ENCODE measurements at places on chromosomes 6 and 20. TPM values are rescaled to one million over a fixed set of nuclear protein-coding genes. Genes with fewer than 3 reads are reported as not detected.

GRCh38 chr6:158041370-158041769 lies 59.7 kb downstream of the SYNJ2 start:
- no peak for DNase-seq

GRCh38 chr20:45361793-45362192 lies 1.2 kb upstream of the SYS1 start:
- DNase-seq: no peak

GRCh38 chr6:40585651-40586269 lies 1.4 kb downstream of the LRFN2 start:
- no peak for DNase-seq

GRCh38 chr20:47232518-47232917 lies 124.0 kb downstream of the ZMYND8 start:
- DNase-seq: no peak

The BRD2 gene
- 108 TPM for total RNA-seq

- DNase-seq: no peak
These were observed 308.1 kb upstream of the SPTLC3 start for GRCh38 chr20:12700701-12701100.

DNA sequence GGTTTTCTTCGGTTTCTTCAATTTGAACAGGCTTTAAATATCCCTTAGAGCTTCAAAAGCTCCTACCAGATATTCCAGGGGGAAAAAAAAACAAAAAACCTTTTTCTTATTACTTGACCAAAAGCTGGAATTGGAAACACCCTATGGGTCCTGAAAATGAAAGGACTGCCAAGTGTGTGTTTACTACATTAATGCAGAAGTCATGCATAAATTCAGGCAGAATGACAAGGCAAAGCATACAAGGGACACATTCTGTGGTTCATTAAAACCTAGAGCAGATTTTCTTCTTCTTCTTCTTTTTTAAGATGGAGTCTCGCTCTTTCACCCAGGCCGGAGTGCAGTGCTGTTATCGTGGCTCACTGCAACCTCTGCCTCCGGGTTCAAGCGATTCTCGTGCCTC lies 119.1 kb downstream of the GMDS start:
- no peak for DNase-seq

DNA sequence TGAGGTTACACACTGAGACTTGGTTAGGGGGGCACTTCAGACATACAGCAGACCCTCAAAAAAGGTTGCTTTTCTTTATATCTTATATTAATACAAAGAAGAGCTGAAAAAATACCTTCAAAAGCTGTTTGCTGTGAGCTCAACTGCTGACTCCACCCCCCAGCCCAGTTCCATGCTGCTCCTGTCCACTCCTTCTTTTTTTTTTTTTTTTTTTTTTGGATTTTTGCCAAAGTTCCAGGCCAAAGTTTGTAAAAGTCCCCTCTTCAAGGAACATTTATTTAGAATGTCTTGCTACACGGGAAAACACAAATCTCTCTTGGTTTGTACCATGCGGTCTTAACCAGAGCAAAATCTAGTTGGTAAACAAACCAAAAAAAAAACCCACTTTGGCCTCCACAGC lies 85.3 kb upstream of the AKAP12 start:
- peak; percentile 17 for DNase-seq

GRCh38 chr6:33898771-33899170 lies 95.0 kb upstream of the MLN start:
- no peak for DNase-seq

The CDS2 gene
- total RNA-seq: 29.2 TPM

- DNase-seq: no peak
These were observed 183.8 kb downstream of the PTPRK start for GRCh38 chr6:128336436-128337095.

The MROH8 gene
- 6.6 TPM for total RNA-seq

- no peak for DNase-seq
These were observed 32.1 kb downstream of the CEP250 start for GRCh38 chr20:35487479-35487878.

GRCh38 chr20:37890643-37891042 lies 12.3 kb upstream of the VSTM2L start:
- DNase-seq: no peak

The DNAJC5 gene
- 49.3 TPM for total RNA-seq
